ENCODE measurements at places on chromosomes 7 and 10.
A peak's percentile ranks its signal among the peaks of the same experiment; 100 is the strongest.

DNA sequence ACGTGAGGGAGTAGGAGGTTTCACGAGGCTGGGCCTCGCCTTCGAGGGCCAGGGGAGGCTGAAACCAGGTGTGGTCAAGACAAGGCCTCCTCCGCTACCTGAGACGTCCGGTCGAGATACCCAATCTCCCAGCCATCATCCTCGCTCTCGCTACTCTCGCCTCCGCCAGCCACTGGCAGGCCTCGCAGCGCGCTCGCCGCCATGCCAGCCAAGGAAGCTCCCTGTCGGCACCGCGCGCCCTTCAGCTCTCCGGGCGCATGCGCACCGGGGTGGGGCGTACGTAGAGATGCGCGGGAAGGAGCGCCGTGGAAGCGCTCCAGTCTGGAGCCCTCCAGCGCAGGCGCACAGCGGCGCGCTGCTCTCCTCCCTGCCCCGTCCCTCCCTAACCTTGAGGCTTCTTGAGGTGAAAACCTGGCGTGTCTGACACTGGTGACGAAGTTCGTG lies at the start of gene ASZ1:
Gene ASZ1 (minus strand): TSS at position 236 of the 444 bp plus-strand sequence. CDS start 33 bp downstream, at position 203.
- DNase-seq, result no peak

DNA sequence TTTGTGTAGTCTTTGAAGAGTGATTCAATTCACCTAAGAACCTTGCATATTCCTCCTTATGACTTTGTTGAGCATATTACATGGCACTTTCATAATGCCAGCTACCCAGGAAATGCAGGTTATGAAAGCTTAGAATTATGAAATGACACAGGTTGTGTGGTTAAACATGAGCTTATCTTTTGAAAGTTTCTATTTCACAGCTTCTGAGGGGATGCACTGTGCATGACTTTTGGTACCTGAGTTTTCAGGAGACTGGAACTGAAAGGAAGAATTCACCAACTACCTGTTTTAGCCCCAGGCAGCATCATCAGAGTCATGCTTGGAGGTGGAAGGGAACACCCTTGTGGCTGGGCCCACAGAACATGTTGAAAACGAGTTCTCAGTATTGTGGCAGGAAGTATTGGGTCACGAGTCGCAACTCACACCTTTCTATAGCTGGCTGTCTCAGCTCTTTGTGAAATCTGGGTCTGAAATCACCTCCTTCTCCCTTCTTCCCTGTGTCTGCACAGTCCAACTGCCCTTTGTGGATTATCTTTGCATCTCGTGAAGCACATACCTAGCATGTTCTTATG lies 228.2 kb downstream of the PTEN start:
- no peak for DNase-seq

GRCh38 chr10:17747883-17748550 lies 4.0 kb upstream of the TMEM236 start:
- DNase-seq, result peak; percentile 54

DNA sequence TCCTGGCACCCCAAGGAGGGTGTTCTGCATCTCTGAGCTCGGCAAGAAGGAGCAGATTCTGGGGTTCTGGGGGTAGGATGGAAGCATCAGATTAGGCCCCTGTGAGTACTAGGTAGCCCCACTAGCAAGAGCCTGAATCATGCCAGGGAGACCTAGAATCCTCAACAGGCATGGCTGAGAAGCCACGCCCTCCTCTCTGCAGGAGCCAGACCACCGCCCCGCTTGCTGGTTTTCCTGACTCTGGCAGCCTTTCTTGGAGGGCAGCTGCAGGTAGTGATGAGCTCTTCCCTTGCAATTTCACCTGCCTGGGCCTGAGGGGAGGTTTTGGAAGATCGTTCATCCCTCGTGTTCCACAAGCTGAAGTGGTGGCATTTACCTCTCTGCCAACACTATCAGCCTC lies 68.9 kb upstream of the PRLHR start:
- DNase-seq, result no peak

DNA sequence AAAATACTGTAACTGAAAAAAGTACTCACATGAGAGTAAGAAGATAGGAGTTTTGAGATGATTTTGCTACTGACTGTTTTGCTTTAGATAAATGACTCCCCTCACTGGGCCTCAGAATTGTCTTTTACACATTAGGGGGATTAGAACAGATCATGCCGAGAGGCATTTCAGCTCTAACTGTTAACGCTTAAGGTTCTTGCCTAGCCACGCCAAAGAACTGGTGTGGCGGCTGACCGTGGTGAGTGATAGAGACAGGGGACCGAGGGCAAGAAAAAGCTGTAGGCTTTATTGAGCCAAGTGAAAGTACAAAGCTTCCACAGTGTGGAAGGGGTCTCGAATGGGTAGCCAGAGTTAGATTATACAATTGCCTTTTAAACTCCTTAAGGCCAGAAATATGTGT lies 368.5 kb upstream of the MYO3A start:
- no peak for DNase-seq

DNA sequence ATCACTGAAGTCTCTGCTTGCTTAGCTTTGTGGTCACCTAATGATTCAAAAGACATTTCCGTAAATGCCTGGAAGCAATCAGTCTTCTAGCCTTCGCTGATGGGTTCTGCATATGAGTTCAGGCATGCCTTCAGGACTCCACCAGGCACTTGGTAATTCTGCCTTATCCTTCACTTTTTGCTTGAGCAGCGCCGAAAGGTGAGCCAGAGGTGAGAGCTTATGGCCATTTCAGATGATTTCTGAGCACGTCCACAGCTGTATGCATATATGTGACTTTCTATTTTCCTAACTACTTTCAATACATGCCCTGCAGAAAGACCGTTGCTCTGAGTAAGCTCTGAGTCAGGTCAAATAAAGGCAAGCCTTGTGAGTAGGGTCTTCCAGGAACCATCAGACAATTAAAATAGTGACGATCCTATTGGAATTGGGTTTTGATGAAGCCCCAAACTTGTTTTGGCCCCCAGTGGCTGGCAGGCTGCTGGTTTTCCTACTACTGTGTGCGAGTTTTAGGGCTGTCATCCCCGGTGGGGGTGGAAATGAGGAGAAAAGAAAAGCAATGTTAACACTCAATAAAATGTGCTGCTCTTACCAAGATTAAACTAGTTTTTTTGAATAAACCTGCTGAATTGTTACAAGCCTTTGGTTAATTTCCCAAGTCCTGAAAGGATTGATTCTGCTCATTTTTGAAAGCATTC lies 154.4 kb upstream of the AKR1E2 start:
- DNase-seq, result peak; percentile 73

DNA sequence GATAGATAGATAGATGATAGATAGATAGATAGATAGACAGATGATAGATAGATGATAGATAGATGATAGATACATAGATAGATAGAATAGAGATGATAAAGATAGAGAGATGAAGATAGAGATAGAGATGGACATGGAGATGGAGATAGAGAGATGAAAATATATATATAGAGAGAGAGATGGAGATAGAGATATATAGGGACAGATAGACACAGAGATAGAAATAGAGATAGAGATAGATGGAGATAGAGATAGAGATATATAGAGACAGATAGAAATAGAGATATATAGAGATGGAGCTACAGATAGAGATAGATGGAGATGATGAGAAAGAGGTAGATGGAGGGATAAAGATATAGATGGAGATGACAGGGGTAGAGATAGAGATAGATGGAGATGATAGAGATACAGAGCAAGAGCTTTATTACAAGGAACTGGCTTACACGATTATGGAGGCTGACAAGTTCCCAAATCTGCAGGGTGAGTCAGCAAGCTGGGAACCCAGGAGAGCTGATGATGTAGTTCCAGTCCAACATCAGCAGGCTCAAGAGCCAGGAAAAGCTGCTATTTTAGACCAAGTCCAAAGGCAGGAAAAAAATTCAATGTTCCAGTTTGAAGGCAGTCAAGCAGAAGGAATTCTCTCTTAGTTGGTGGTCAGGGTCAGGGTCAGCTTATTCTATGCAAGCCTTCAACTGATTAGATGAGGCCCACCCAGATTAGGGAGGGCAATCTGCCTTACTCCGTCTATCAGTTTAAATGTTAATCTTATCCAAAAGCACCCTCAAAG lies 37.1 kb downstream of the CAV1 start:
- DNase-seq, result no peak

DNA sequence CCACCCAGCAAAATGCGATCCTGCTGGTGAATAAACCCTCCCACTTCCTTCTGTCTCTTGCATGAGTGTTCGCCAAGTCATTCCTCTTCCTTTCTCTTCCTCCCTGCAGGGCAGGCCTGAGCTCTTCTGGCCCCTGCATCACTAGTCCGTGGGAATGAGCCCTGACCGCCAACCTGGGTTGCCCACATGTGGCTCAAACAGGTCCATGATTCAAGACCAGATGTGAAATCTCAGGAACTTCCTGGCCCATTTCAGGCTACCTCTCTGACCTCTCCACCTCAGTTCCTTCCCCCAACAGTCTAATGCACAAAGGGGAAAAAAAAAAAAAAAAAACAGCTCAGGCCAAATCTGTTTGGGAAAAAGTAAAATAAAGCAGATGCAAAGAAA lies 5.4 kb upstream of the YWHAG start:
- peak; percentile 79 for DNase-seq

DNA sequence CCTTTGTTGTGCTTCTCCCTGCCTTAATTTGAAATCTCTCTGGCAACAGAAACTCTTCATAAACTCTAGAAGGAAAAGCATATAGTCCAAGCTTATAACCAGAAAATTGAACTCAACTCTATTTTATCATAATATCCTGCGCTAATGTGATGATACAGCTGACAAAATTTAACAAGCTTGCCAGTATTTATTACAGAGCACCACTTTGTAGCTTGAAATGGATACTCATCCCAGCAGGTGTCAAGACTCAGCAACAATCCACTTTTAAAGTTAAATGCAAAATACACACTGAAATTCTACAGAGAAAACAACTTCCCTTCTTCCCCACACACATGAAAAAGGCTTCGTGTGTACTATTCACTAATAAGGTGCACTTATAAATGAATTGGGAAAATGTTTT lies 228.9 kb downstream of the AGMO start:
- DNase-seq, result no peak

DNA sequence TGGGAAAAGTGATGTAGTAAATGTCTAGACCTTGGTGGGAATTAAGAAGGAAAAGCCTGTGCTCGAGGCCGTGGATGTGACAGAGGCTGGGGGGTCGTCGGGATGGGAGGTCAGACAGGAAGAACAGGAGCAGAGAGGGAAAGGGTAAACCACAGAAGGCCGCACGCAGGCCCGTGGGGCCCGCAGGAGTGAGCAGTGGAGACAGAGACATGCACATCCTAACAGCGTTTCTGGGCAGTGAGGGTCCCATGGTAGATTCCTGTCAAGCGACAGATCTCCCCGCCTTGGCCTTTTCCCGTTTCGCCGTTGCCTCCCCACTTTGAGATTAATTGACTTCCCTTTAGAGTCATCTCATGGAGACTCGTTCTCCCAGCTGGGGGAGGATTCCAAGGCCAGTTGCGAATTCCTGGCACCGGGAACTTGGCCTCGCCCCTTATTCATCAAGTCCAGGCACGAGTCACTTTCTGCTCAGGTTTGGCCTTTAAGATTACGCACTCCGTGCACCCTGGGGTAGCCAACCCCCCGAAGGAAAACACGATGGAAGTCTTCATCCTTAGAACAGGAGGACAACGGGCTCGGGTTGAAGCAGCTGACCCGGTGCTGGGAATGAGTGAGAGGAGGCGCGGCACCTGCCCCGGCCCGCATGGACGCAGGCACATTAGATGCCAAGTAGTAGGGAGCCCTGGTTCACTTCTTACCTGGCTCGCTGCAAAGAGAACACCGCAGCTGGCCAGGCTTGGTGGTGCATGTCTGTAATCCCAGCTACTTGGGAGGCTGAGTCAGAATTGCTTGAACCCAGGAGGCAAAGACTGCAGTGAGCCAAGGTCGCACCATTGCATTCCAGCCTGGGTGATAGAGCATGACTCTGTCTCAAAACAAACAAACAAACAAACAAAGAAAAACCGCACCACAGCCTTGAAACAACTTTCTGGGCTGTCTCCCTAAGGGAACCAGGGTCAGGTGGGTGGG lies 315.2 kb upstream of the SHH start:
- DNase-seq, result peak; percentile 12

DNA sequence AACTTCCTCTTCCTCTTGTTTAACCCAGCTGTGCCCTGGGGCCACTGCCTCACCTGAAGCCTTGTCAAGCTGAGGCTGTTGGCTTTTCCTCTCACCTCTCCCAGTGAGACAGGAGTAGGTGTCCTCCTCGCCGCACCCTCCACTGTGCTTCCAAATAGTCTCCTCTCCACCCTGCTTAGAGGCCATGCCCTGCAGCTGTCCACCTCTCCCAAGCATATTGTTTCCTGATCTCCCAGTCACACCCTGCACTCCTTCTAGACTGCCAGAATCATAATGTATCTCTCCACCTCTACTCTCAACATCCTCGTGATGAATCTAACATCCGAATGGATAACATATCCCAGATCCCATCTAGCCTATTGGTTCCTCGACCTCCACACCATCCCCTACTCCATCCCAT lies 196.3 kb upstream of the GHITM start:
- DNase-seq, result no peak

GRCh38 chr10:79436066-79436849 lies 9.2 kb downstream of the ZCCHC24 start:
- no peak for DNase-seq

DNA sequence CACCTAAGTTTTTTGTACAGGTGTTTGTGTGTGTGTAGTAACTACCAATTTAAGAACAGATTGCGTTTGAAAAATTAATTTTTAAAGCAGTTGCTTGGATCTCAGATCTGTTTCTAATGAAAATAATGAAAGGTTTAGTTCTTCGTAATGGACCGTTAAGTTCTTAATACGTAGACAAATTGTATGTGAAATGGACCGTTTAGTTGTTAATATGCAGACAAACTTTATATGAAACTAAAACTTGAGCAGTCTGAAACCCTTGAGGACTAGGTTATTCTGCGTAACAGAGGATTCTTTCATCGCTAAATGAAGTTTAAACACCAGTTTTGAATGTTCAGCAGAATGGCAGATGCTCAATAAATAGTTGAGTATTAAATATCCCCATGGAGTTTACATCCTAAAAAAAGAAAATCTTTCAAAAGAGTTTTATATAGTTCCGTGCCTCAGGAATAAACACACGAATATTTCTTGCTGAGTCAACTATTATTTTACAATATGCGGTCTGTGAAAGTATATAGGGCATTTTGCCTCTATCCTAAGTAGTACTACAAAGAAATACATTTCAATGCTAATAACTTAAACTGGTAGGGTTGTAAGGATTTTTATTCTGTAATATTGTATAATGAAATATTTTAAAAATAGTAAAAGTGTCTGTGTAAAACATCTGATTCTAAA lies 1.2 kb downstream of the DBF4 start:
- DNase-seq, result peak; percentile 11

DNA sequence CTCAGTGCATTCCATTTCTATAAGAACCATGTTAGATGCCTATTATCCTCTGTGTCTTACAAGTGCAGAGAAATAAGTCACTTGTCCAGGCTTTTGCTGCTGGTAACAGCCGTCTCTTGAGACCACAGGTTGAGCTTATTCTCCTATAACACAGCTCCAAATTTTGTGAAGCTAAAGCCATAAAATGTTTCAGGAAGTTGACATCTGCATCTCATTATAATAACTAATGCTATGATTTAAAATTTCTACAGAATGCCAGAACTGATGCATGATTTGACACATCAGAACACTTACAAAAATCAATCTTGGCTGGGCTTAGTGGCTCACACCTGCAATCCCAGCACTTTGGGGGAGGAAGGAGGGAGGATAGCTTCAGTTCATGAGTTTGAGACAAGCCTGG lies 986.9 kb downstream of the TYW1 start:
- DNase-seq, result no peak

Measured in kidney tubule cell (primary cell).